Pons (tissue), 1 donor: ENCODE measurements at places on chromosomes 3 and 15.

DNA sequence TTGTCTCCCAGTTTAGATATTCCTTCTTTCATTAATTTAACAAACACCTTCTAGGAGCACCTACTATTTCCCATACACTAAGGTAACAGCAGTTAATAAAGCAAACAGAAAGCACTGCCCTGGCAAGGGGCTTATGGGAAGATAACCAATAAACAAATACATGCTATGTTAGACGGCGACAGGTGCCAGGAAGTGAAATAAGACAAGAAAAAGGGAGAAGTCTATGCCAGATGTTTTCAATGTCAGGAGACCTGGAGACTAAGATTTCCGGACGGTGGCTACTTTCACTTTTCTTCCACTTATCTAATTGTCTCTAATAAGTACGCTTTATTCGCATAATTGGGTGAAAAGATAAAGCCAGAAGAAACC lies 32.5 kb upstream of the ZNF445 start:
- peak; percentile 30 for DNase-seq

DNA sequence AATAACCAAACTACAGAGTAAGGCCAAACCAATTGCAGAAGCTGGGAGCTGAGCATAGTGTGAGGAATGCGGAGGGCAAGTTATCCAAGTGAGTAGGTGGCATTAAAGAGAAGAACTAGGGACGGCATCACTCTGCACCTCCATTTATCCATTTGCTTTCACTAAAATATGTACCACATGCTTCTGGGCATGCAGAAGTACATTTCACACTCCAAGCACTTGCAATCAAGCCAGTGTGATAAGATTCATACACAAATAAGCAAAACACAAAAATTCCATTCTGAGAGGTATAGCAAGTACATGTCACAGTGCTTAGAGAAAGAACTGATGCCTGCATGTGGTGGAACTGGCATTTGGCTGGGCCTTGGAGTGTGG lies 81.1 kb downstream of the CCNL1 start:
- DNase-seq = no peak

- no peak for DNase-seq
These were observed 260.3 kb upstream of the MRPL3 start for GRCh38 chr3:131762981-131763564.

GRCh38 chr3:170368921-170369320 lies 11.4 kb downstream of the SKIL start:
- no peak for DNase-seq

GRCh38 chr3:49813497-49814174 lies at the start of gene UBA7:
Gene UBA7, minus strand, starts transcription at chr3:49813953. Its CDS starts 166 bp downstream, at chr3:49813787.
- peak; percentile 63 for DNase-seq

- no peak for DNase-seq
These were observed 236.9 kb upstream of the TRIM42 start for GRCh38 chr3:140441006-140441405.

DNA sequence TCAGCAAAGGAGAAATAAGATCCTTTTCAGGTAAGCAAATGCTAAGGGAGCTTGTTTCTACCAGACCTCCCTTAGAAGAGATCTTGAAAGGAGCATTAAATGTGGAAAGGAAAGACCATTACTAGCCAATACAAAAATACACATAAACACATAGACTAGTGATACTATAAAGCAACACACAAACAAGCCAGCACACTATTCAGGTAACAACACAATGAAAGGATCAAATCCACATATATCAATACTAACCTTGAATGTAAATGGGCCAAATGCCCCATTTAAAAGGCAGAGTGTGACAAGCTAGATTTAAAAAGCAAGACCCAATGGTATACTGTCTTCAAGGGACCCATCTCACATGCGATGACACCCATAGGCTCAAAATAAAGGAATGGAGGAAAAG lies 317.6 kb downstream of the TBL1XR1 start:
- DNase-seq = no peak

DNA sequence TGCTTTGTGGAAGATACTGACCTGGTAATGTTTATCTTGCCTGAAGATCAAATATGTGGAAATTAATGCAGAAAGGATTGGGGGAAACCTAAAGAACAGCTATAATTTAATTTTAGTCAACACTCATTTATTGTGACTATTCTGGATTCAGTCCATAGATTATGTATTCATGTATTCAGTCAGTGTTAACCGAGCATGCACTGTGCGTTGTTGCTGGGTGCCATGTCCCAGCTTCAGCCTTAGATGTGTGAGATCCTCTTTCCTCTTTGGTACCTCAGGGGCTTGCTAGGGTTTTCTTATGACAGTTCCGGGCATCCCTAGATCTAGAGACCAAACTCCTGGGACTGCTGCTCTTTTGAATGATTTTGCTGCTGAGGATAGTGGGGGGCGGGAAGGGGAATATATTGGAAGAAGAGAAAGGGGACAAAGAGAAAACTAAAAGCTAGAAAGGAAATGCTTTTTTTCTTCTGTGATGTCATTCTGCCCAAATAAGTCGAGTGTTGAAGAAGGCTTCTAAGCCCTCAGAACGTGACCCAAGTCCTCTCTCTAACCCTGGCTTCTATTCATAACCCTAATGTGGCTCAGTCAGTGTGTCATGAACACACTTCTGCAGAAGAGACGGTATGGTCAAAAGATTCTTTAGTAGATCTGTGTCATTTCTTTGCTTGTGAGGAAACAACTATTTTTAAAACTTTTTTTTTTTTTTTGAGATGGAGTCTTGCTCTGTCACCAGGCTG lies 33.5 kb downstream of the STARD9 start:
- DNase-seq = no peak

GRCh38 chr3:52910823-52911222 lies 13.5 kb upstream of the STIMATE start:
- DNase-seq = no peak

- no peak for DNase-seq
These were observed 17.0 kb upstream of the MUC4 start for GRCh38 chr3:195828762-195829161.

- no peak for DNase-seq
These were observed 89.3 kb downstream of the ST6GAL1 start for GRCh38 chr3:187019542-187020072.
